ENCODE measurements at places on chromosomes 13 and 19.

- DNase-seq: no peak
Measured at GRCh38 chr19:15149737-15150136, 42.5 kb downstream of the SYDE1 start.

- DNase-seq: no peak
Measured at GRCh38 chr13:20412691-20413355, 112.8 kb downstream of the CRYL1 start.

- no peak for DNase-seq
Measured at GRCh38 chr19:18687740-18688465, 4.4 kb downstream of the CRTC1 start.

- DNase-seq: no peak
Measured at GRCh38 chr13:43170506-43170905, 147.1 kb downstream of the DNAJC15 start.

DNA sequence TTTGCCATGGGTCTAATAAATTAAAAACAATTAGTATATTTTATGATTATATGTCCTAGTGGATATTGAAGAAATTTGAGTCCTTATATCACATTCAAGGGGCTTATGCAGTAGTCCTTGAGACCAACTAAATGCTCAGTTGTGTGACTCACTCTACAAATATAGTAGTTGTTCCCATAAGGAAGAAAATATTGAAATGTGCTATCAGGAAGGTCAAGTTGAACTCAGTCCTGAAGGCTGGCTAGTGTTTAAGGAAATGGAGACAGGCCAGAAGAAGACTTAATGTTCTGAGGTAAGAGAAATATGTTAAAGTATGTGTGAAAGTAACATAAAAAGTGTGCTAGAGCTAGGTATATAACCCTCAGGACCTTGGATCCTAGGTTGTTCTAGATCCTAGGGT lies 766.1 kb upstream of the GPC6 start:
- DNase-seq: no peak

Measured in Right ventricle myocardium superior (tissue), 1 donor.